Stimulated activated CD8-positive, alpha-beta memory T cell treated with anti-CD3 and anti-CD28 coated beads, Interleukin-2, amount 100 ng/mL, for 1 hour (primary cell): ENCODE measurements at places on chromosomes 7 and 10.

DNA sequence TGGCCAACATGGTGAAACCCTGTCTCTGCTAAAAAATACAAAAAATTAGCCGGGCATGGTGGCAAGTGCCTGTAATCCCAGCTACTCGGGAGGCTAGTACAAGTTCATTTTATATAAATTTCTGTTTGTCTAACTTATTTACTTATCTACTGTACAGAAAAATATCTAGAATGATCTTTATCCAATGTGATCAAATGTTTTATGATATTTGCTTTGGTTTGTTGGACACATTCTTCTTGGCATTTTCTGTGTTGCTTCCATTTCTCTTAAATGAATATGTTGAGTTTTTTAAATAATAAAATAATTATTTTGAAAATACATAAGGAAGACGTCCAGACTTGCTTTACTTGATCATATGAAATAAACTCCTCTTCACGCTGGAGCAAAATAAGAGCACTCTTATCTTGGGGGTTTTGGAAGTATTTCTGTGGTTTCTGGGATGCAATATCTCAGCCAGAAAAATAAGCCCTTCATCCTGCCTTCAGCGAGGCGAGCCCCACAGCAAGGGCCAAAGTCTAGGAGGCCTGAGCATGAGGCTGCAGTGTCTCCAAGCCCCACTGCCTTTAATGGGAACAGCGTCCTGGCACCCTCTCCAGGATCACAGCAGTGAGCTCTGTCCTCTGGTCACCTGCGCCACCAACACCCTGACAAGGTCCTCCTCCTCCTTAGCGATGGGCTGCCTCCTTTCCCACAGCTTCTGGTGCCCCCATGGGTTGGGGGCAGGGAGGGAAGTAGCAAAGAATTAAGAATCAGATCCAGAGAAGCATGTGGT, 480.2 kb downstream of the KCNMA1 start:
- no peak for DNase-seq

- no peak for DNase-seq
These were observed 1.3 kb upstream of the ITPRIP start for GRCh38 chr10:104339469-104340110.

DNA sequence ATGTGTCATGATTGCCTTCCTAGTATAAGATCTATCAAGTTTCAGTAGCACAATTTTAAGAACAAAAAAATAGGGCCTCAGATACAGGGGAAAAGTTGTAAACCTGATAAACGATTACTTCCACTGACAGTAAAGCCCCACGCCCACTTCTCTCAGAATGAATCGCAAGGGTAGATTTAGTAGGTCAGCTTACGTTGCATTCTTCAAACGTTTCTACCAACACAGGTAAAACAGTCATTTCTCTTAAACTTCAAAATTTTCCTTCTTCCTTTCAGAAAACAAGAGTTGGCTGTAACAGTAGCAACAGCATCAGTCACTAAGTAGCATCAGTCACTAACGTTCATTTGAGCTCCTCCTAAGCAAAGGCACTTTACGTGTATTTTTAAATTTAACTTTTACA, 221.5 kb downstream of the ADAM12 start:
- no peak for DNase-seq

DNA sequence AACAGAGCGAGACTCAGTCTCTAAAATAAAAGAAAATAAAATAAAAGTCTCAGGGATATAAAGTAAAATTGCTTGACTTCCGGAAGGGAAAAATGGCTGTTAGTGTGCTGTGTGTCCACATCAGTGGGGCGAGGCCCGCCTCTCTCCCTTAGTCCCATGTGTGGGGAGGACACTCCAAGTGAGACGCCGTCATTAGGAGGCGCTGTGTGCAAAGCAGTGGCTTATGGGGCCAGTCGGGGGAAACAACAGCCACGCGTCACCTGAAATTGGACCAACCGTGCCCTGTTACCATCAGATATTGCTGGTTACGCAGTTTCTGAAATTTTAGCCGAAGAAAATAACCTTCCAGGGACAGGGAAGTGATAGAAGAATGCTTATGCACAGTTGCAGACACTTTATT, 15.8 kb downstream of the SFXN4 start:
- DNase-seq: no peak

GRCh38 chr10:91953600-91954160, 30.1 kb downstream of the BTAF1 start:
- DNase-seq: no peak

- DNase-seq: no peak
These were observed 94.6 kb downstream of the ADARB2 start for GRCh38 chr10:1642600-1643160.

GRCh38 chr10:82211346-82211745, 336.4 kb downstream of the NRG3 start:
- no peak for DNase-seq

- no peak for DNase-seq
These were observed 62.7 kb downstream of the C10orf120 start for GRCh38 chr10:122636953-122637352.

- no peak for DNase-seq
These were observed 58.6 kb upstream of the PRSS1 start for GRCh38 chr7:142690554-142691182.

DNA sequence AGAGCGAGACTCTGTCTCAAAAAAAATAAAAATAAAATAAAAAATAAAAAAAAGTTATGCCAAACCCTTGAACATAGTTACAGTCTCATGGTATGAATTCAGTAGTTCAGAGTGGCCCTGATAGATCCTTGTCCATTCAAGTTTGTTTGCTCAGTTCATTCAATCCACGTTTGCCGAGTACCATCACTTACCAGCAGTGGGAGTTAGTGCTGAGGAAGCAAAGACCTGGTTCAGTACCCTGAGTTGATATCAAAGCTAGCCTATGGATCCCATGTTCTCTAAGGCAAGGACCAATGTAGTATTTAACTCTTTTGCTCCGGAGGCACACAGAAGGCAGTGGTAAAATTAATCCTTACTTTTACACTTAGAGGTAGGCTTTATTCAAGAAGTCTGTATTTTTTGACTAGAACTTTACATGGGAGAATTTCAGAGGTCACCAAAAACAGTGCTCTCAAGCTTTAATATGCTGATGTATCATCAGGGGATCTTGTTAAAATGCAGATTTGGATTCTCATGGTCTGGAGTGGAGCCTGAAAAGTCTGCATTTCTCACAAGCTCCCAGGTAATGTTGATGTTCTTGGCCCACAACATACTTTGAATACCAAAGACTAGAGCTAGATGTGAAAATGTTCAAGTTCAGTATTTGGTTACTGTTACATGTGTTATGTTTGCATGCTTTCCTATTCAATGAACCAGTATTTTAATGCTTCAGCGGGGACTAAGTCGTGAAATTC, 38.1 kb upstream of the HBP1 start:
- no peak for DNase-seq
